G401 (cell line): ENCODE measurements at places on chromosomes 11 and 22. TPM values are rescaled to one million over a fixed set of nuclear protein-coding genes. Genes with fewer than 3 reads are reported as not detected.
A peak's percentile ranks its signal among the peaks of the same experiment; 100 is the strongest.

DNA sequence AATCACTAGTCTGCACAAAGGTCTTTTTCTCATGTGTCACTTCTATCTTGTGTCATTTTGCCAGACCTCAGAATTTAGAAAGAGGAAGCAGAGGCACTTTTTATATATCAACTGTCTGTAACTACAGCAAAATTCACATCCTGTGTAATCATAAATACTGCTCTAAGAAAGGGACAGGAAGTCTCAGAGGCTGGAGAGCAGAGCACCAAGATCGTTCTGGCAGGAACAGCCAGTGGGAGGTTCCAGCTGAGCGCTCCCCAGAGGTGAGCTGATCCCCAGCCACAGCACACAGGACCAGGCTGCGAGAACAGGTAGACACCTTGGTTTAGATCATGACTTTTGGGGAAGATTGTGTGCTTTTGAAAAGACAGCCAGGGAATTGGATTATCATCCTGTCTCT lies at the start of gene MS4A7:
Gene MS4A7, plus strand, starts transcription at position 179 of the 400 bp plus-strand sequence. CDS start 4,610 bp downstream, outside the sequence.
- DNase-seq, result no peak

GRCh38 chr11:12247543-12248254 lies 129.7 kb upstream of the PARVA start:
- no peak for DNase-seq

- DNase-seq, result no peak
Measured at GRCh38 chr22:45865561-45866125, 111.3 kb downstream of the WNT7B start.

GRCh38 chr22:45880091-45880715 lies 96.8 kb downstream of the WNT7B start:
- no peak for DNase-seq

Gene KRTAP5-5
- not detected in 2 replicates for total RNA-seq

GRCh38 chr11:117795638-117796455 lies 1.2 kb downstream of the DSCAML1 start:
- DNase-seq, result no peak

Gene SULT4A1
- total RNA-seq, result 5.5 and 9.5 TPM in 2 replicates

Gene TRPC6
- total RNA-seq, result 0.07 TPM in 1 of 2 replicates, not detected in the other

- DNase-seq, result no peak
Measured at GRCh38 chr11:72896431-72896830, 82.2 kb downstream of the ATG16L2 start.

Gene PHF21B
- total RNA-seq, result 1.3 and 8.4 TPM in 2 replicates

Gene SAA1
- 3.3 and 4.6 TPM in 2 replicates for total RNA-seq

DNA sequence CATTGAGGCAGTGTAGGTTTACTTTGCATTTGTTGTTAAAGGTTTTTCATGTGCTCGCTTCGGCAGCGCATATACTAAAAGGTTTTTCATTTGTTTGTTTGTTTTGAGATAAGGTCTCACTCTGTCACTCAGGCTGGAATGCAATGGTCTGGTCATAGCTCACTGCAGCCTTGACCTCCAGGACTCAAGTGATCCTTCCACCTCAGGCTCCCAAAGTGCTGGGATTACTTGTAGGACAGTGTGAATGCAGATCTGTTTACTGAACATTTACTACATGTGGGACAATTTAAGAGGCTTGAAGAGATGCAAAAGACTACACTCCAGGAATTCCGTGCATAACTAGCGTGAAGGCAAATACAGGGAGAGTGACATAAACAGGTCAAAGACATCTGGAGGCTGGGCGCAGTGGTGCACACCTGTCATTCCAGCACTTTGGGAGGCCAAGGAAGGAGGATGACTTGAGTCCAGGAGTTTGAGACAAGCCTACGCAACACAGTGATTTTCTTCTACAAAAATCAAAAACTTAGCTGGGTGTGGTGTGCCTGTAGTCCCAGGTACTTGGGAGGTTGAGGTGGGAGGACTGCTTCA lies 34.1 kb downstream of the YPEL1 start:
- DNase-seq, result no peak

Gene PLEKHB1
- 2.6 and 18.0 TPM in 2 replicates for total RNA-seq

Gene OR2D2
- not detected in 2 replicates for total RNA-seq

GRCh38 chr22:26586556-26587325 lies 3.2 kb downstream of the TPST2 start:
- no peak for DNase-seq

- peak; percentile 35 for DNase-seq
Measured at GRCh38 chr11:102111011-102111786, 952 bp downstream of the YAP1 start.

DNA sequence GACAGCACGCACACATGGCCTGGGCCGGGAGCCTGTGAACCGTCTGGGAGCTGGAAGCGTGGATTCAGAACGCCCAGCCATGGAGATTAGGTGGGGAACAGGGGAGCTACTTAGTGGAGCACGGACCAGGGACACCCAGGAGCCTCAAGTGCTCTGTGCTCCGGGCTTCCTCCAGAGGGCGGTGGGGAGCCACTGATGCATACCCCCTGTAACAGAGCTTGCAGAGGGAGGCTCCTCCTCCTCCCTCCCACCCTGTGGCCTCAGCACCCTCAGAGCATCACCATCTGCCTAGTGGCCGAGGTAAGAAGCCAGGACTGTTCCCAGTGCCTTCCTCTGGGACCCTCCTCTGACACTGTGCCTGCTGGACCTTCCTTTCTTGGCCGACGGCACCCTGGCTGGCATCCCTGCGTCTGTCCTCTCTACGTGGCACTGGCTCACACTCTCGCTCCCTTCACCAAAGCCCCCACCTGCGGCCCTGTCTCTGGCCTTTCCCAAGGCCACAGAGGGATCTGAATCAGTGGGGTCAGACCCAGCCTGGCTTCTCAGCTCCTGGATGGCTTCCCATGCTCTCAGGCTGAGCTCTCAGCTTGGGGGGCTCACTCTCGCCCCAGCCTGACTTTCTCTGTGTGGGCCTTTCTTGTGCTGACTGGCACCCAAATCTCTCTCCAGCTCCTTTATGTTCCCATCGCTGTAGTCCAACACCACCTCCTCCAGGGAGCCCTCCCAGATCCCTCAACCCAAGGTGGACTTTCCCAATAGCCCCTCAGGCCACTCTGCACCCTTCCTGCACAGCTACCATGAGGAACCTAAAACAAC lies 780.9 kb downstream of the BRD1 start:
- peak; percentile 62 for DNase-seq

Gene ELMOD1
- total RNA-seq, result 0.17 TPM in 1 of 2 replicates, not detected in the other

GRCh38 chr11:17781221-17781620 lies 46.6 kb downstream of the KCNC1 start:
- DNase-seq, result peak; percentile 65

DNA sequence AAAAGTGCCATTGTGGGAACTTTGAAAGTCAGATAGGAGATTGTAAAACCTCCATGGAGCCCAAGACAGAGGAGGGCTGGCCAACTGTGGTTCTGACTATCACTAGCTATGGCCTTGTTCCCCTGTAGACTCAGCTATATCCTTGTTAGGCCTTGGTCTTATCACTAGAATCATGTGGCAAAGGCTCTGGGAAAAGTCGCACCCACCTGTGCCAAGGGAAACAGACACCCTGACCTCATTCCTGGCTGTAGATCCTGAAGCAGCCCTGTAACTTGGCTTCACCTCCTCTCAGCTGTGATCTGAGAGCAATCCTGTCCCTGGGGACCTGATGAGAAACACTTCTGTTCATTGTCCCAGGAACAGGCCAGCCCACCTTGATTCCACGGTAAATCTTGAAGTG lies 566.2 kb downstream of the TMEM135 start:
- no peak for DNase-seq

Gene RAB39A
- 6.1 and 10.0 TPM in 2 replicates for total RNA-seq

Gene KCTD14
- total RNA-seq, result 9.6 and 16.9 TPM in 2 replicates

Gene UCP3
- 0.17 TPM in 1 of 2 replicates, not detected in the other for total RNA-seq

GRCh38 chr22:49726022-49726681 lies 101.5 kb downstream of the BRD1 start:
- no peak for DNase-seq

GRCh38 chr22:38704654-38705234 lies 1.0 kb upstream of the GTPBP1 start:
- DNase-seq, result no peak

DNA sequence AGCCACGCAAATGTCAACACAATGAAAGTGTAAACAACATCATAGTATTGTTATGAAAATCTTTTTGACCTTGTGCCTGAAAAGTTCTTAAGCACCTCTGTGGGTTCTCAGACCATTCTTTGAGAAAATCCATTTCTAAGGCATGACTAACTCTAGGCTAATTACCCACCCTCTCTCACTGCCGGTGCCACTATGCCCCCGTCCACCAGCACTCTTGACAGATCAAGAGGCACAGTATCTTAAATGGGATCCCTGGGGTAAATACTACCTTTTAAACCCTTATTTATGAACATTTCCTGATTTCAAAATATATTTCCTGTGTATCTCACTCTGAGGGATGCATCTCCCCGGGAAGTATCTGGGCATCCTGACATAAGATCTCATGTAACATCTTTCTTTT lies 607.5 kb downstream of the METTL15 start:
- DNase-seq, result no peak

DNA sequence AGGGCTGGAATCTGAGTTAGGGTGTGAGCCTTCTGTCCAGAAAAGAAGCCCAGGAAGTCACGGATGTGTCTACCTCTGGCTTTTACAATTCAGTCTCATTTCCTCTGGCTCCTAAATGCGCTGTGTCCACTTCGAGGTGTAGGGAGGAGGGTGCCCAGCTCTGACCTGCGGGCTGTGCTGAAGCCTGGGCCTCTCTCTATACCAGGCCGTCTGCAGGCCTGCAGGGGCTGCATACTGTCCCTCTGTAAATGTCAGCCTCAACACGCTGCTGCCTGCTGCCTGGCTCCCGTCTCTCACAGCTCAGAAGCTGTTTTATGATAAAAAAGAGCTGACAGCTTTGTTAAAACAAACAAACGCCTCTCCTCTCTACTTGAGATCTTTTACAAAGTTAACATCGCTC lies 14.5 kb downstream of the ARVCF start:
- DNase-seq, result peak; percentile 46

- no peak for DNase-seq
Measured at GRCh38 chr11:93738647-93739081, 2.6 kb downstream of the TAF1D start.

DNA sequence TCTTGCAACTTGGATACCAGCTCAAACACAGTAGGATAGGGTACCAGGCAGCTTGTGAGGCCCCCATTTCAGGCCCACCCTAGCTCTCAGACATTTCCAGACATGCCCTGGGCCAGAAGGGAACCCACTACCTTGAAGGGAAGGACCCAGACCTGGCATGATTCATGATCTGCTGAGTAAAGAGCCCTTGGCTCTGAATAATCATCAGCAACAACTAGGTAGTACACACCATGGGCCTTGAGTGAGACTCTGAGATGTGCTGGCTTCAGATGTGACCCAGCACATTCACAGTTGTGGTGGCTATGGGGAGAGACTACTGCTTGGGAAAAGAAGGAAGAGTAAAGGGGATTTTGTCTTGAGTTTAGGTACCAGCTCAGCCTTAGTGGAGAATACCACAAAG lies 23.6 kb downstream of the JRKL start:
- DNase-seq, result no peak

GRCh38 chr11:128473636-128474035 lies 113.7 kb downstream of the ETS1 start:
- DNase-seq, result no peak

Gene ART5
- 3.8 and 8.5 TPM in 2 replicates for total RNA-seq

DNA sequence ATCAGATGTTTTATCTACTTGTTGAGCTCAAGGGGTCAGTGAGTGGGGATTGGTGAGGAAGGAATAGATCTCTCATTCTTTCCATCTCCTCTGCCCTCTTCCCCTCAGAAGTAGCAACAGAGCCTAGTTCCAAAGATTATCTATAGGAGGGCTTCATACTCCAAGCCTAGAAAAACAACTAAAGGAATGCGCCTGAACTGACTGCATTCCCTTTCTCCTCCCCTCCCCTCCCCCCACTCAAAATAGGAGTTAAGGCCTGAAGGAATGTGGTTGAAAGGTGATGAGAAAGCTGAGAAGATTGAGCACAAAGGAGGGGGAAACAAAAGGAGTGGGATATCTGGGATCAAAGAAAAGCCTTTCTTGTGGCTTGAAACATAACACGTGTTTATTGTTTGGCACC lies 10.5 kb downstream of the EMSY start:
- no peak for DNase-seq
